NCI-H1694 (cell line): ENCODE measurements at places on chromosomes 7 and 10.

DNA sequence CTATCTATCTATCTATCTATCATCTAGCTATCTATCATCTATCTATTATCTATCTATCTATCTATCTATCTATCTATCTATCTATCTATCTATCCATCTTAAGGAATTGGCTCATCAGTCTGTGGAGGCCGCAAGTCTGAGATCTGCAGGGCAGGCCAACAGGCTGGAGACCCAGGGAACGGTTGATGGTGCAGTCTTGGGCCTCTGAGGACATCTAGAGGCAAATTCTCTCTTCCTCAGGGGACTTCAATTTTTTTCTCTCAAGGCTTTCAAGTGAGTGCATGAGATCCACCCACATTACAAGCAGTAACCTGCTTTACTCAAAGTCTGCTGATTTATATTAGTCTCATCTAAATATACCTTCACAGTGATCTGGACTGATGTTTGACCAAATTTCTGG is 197.0 kb downstream of the GLRX3 start:
- no peak for DNase-seq

DNA sequence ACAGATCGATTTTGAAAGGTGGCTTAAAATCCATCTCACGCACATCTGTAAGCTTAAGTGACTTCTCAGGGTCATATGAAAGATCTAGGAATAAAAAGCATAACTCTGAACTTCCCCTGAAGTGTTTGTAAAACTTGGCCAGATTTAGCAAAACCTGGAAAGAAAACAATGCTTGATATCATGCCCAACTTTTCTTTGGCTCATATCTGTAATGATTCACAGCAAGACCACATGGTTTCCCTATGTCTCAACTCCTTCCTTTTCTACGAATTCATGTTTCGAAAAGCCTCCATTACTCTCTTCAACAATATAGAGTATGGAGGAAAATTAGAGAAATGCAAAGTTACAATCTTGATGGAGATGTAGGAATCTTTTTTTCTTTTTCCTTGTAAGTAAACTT is 20.1 kb upstream of the CABCOCO1 start:
- DNase-seq = no peak

DNA sequence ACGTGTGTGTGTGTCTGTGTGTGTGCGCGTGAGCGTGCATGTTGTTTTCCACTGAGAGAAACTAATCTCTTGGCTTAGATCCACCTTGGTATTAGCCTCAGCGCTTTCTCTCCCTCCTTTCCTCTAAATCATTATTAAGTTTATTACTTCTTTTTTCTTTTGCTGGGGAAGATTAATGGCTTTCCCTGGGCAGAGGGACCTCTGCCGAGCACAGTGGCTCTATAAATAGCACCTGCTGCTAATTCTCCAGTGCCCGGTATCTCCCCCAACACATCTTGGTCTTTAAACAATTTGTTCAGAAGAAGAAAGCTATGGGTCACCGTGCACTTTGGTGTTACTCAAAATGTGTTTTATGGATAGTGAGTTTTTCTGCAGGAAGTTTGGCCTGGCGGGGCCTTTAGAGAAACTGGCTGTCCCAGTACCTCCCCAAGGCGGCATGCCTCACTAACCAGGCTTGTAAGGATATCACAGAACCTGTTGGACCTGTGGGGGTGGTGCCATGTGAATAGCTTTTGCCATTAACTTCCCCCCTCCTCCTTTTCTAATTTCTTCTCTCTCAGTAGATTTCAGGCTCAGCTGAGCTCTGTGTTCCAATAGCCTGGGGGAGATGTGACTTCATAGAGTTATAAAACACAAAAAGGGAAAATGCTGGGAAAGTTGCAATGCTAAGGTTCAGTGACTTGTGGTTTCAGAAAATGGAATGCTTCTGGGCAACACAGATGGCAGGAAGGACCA is 70.1 kb upstream of the RAB11FIP2 start:
- no peak for DNase-seq

DNA sequence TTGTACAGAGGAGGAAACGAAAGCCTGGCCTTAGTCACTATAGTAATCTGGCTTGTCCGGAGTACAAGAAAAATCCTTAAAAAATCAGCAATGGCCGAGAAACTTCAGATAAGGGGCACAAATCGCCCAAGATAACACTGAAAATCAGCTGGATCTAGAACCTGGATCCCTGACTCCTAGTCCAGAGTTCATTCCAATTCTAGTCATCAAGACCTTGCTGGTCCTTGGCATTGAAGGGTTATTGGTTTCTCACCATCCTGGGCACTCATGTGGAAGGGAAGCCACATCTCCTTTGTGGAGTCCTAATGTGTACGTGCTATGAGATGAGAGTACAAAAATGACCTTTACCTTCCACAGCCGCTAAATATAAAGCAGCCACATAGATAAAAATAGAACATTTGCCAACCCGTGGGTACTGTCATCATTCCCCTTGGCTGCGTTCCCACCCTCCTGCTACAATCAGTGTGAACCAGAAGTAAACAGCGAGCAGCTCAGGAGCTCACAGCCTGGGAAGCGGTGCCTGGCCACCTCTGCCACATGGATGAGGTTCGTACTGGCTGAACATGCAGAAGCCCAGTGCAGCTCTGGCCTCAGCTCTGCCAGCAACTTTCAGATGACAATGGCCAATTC is 116.0 kb upstream of the PDLIM1 start:
- DNase-seq = peak; percentile 95

GRCh38 chr10:2137549-2138174 is 400.3 kb upstream of the ADARB2 start:
- no peak for DNase-seq

- no peak for DNase-seq
These were observed 758.0 kb upstream of the LRRTM3 start for GRCh38 chr10:66167816-66168215.

GRCh38 chr10:118698421-118698820 is 56.3 kb downstream of the CACUL1 start:
- DNase-seq = no peak

GRCh38 chr7:42189535-42189934 is 47.5 kb downstream of the GLI3 start:
- no peak for DNase-seq

DNA sequence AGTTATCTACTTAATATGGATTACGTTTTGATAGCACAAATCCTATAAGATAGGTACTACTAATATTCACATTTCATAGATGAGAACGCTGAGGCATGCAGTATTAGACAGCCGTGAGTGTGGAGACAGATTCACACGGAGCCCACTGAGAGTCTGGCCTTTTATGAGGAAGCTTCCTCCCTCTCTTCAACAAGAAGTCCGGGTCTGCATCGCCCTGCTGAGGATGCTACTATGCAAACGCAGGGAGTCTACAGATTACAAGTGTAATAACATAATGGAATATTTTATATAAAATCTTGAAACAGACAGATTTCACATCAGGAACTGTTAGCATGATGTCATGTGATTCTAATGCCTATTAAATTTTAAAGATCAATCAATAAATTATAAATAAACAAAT is 255.9 kb upstream of the GLI3 start:
- no peak for DNase-seq

DNA sequence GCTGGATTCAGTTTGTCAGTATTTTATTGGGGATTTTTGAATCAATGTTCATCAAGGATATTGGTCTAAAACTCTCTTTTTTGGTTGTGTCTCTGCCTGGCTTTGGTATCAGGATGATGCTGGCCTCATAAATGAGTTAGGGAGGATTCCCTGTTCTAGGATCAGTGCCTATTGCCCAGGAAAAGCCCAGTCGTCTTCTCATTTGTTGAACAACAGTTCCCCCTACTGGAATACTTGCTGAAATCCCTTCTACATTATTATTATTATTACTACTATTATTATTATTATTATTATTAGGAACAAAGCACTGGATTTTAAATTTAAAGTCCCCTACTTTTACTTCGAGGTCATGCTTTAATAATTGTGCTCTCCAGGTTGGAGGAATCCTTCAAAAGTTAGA is 528.9 kb downstream of the MAGI2 start:
- DNase-seq = peak; percentile 18
